Spleen (tissue), 13 donors: ENCODE measurements at places on chromosomes 11 and 22. TPM values are rescaled to one million over a fixed set of nuclear protein-coding genes. Genes with fewer than 3 reads are reported as not detected.
A peak's percentile ranks its signal among the peaks of the same experiment; 100 is the strongest.

GRCh38 chr11:81942646-81943045 is 791.0 kb downstream of the FAM181B start:
- H3K4me1 ChIP-seq, result no peaks in the 10 kb centered on the region
- no peak overlapping the region for H3K27ac ChIP-seq
- DNase-seq, result no peak

DNA sequence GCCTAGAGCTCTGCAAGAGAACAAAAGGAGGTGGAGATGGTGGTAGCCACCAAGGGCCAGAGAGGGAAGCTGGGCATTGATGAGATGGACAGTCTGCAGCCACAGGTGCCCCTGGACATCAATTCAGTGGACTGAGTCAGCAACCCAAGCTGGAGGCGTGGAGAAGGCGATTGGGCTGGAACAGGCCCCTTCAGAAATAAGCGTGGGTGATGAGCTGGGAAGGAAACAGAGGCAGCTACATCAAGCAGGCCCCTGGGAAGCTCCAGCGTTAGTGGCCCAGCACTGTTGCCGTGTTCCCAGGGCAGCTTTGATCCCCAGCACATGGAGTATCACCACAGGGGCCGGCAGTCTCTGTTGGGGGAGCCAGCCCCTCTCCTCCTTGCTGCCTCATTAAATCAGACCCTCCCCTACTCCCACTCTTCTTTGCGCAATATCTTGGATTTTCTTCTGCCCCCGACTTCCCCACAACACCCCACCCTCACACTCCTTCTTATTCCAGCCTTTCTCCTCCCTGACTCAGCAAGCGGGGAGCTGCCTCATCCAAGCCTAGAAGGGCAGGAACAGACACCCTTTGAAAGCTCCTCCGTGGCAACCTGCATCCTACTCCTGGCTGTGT is 31.7 kb upstream of the OAF start:
- DNase-seq, result peak; percentile 53
- no peaks in the 10 kb centered on the region for H3K36me3 ChIP-seq
- no peaks in the 10 kb centered on the region for H3K27me3 ChIP-seq
- H3K4me3 ChIP-seq, result no peak overlapping the region
- H3K27ac ChIP-seq, result no peak overlapping the region

DNA sequence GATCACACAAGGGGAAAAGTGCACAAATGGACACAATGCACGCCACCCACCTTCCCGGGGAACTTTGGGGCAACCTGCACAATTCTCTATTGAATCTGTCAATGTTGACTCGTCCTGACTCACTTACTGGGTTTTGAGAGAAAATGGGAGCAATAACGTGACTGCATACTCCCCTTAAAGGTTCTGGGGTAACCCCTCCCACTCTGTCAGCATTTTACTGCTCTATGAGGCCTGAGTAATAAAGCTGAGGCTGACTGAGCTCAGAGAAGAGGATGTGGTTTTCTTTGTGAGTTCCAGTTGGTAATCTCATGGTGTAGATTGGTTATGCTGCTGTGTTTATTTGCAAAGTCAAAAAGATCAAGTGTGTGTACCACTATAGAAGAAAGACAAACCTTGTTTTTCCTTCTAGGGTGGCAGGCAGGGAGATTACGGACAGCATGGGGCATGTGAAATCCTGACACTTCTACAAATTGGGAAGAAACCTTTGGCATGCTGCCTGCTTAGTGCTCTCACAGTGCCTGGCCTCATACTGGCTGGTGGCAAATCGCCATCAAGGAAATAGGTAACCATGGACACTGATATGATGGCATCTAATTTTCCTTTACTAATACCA is 16.1 kb upstream of the APOA1 start:
- H3K27ac ChIP-seq, result peak overlapping the region; percentile 89
- no peak overlapping the region for H3K4me3 ChIP-seq
- no peaks in the 10 kb centered on the region for H3K27me3 ChIP-seq
- no peak for DNase-seq
- H3K36me3 ChIP-seq, result peaks cover 22% of the 10 kb centered on the region
- peaks cover 32% of the 10 kb centered on the region for H3K4me1 ChIP-seq

NPAS4 gene
- total RNA-seq, result not detected

AP1B1 gene
- total RNA-seq, result 130 TPM

NPTXR gene
- 4.9 TPM for total RNA-seq

CLCF1 gene
- 6.4 TPM for total RNA-seq

MAML2 gene
- total RNA-seq, result 43.4 TPM

TSPAN18 gene
- 19.2 TPM for total RNA-seq
